ENCODE measurements at places on chromosomes 5 and 9.

- no peak for DNase-seq
These were observed 140.7 kb downstream of the BOD1 start for GRCh38 chr5:173475780-173476179.

- peak; percentile 67 for DNase-seq
These were observed at the start of gene F2R for GRCh38 chr5:76715736-76716455. F2R (plus strand) TSS chr5:76716126; CDS start chr5:76716308, 182 bp downstream.

DNA sequence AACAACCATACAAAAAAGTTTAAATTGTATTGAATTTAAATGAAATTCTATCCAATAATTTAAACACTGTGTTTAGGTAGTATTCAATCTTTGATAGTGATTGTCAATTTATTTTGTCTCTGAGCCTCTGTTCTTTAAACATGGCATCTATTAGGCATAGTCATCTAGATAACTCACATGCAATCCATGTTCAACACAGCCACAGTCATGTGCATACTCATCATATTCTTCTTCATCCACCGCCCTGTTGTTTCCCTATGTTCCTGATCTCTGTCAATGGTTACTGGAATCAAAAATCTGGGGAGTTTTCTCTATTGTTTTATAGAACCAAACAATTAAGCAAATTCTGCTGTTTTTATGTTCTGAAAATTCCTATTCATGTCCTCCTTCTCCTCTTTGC, 521.1 kb upstream of the DAB2 start:
- no peak for DNase-seq

DNA sequence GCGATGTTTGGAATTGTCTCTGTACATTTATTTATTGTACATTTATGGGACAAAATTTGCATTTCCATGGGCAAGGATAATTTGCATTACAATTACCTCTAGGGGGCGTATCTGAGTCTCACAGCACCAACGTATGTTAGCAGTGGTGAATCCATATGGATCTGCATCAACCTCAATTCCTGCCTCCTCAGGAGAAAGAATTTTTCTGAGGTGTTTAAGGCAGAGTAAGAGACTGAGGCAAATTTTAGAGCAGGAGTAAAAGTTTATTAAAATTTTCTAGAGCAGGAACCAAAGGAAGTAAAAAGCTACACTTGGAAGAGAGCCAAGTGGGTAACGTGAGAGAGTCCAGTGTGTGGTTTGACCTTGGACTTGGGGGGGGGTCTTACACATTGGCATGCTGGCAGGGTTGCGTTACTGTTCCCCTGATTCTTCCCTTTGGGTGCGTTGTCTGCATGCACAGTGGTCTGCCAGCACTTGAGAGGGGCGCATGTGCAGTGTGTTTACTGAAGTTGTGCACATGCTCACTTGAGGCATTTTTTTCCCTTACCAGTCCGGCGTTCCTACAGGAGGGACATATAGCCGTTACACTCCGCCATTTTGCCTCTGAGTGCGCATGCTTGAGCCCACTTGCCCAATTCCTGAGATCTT, 21.0 kb upstream of the RAB14 start:
- DNase-seq = peak; percentile 70

GRCh38 chr5:122984425-122984824, 52.1 kb downstream of the PPIC start:
- DNase-seq = no peak

GRCh38 chr5:125582352-125582751, 835.9 kb upstream of the ZNF608 start:
- no peak for DNase-seq

DNA sequence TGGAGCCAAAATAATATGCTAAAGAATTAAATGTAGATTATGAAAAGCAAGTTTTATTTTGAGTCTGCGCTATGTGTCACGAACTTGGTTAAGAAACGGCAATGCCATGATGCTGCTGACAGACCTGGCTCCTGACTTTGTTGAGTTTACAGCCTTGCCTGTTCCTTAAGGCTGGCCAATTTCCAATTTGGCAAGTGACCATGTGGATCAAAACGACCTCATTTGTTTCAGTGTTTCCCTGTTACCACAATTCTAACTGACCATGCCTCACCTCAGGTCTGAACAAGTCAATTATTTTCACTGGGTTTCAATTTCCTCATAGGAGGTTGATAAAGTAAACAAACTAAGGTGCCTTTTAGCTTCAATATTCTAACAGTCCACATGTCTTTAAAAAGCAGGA, 461.4 kb downstream of the ZNF608 start:
- DNase-seq = no peak

DNA sequence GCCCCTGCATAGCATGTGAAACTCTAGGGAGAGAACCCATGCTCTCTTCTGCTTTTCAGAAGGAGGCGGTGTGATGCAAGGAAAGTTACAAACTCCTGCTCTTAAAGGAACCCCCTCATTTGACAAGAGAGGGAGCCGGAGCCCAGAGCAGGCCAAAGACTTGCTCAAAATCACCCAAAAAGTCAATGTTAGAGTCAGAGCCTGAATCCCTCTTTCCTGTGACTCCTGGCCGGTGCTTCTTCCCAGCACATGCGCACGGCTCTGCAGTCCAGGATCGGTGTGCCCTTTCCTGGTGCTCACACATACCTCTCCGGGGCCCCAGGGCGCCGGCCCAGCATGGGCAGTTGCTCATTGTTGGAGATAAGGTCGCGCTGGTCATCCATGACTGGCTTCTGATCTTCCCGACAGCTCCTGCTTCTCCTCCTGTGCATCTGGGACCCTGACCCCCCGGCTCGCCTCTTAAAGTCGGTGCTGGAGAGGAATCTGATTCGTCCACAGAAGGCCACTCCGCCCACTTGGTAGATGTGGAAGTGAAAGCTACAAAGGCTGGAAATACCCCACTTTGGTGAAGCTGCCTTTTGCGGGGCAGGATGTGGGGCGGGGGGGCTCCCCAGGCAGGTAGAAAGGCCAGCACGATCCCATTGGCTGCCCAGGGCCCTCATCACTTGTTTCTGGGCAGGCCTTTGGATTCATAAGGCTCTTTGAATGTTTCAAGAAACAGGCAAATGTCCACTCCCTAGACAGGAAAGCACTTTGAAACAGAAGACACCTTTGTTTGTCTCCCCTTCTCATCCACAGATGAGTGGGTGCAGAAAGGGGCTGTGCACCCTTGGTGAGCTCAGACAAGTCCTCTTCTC, at the start of gene CD74:
Gene CD74 (minus strand): TSS at position 592 of the 857 bp plus-strand sequence. CDS start 161 bp downstream, at position 431.
- DNase-seq = peak; percentile 96

DNA sequence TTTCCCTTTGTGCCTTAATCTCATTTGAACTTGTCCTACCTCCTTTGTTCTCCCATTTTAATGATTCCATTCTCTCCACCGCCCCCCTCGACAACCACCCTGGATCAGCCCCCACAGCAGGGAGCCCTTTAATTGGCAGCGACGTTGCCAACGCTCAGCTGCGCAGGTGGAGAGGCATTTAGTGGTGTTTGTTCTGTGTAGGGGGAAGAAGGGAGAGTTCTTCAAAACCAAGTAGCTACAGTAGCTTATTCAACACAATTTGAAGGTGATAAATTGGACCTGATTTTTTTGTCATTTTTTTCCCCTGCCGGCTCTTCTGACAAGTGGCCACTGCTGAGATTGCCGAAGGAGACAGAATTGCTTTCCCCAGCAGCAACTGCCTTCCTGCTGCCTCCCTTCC, 499.1 kb downstream of the CDK5RAP2 start:
- DNase-seq = no peak

DNA sequence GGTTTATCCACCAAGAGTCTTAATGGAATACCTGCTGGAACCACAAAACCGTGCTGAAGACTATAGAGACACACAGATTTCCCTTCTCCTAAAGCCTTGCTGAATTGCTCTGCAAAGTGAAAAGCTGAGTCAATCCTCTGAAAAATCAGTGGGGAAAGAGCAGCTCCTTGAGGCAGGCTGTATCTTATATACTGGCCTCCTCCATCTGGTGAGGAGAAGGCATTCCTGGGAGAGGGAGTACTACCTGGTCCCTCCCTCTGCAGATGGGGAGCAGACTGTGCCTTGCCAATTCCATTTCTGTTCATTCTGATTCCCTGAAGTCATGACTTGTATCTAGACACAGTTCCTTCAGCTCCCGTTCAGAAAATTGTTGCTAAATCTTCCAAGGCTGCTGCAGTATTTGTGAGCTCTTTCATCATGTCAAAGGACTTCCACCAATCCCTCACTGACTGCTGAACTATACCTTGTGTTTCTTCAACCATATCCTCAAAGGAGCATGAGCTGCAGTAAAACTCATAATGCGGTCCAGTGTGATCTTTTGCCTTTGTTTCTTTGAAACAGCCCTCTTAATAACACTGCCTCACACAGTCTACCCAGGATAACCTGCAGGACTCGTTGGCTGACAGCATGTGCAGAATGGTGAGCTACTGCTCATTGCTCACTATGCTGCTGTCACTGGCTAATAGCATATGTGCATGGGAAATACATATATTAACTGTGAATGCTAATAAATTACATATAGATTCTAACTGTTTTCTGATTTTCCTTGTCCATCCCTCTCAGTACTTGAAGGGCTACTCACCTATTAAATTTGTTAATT, 84.5 kb downstream of the FOXD1 start:
- DNase-seq = no peak

DNA sequence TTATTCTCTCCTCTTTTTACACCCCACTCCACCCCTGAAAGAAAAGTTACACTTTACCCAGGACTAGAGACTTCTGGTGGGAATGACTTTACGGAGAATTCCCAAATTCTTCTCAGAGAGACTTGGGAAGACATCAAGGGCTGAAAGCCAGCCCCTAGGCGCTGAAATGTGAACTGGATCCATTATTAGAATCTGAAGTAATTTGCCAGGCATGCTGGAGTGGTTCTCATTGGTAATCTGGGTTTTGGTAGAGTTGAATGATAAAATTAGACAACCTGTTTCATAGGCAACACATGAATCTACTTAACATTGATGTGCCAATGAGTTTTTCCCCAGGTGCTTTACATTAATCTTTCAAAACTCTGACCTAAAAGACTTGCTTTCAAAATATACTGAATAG, 324.8 kb downstream of the ADAMTS6 start:
- no peak for DNase-seq

DNA sequence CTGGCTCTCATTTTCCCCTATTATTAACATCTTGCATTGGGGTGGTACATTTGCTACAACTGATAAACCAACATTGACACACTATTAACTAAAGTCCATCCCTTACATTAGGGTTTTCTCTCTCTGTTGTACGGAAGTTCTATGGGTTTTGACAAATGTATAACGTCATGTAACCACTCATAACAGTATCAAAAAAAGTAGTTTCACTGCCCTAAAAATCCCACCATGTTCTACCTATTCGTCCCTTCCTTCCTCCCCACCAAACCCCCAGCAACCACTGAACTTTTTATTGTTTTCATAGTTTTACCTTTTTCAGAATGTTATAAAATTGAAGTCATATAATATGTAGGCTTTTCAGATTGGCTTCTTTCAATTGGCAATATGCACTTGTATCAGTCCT, 40.1 kb downstream of the MLLT3 start:
- DNase-seq = no peak

GRCh38 chr5:169869066-169869465, 111.2 kb downstream of the INSYN2B start:
- DNase-seq = no peak

GRCh38 chr5:159211729-159212174, 2.4 kb upstream of the RNF145 start:
- DNase-seq = peak; percentile 61

DNA sequence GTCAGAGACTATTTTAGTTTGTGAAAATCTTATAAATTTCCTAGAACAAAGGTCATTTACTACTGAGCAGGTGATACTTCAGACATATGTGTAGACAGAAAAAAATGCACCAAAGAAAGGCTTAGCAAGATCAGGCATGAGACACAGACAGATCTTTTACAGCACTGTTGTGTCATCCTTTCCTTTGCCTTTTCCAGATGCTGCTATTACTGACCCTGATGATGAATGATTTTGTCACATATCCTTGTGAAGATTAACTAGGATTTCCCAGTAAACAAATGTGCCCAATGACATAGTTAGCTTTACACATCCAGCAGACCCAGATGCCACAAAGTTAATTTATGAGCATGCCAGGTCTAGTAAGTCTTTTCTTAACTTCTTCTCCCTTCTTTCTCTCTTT, 68.2 kb downstream of the DMRTA1 start:
- DNase-seq = no peak

GRCh38 chr9:114065304-114065703, 12.8 kb downstream of the AMBP start:
- no peak for DNase-seq

- no peak for DNase-seq
These were observed 13.7 kb downstream of the CERCAM start for GRCh38 chr9:128434340-128434739.

- peak; percentile 21 for DNase-seq
These were observed 196.6 kb downstream of the TTLL11 start for GRCh38 chr9:121896545-121896943.

DNA sequence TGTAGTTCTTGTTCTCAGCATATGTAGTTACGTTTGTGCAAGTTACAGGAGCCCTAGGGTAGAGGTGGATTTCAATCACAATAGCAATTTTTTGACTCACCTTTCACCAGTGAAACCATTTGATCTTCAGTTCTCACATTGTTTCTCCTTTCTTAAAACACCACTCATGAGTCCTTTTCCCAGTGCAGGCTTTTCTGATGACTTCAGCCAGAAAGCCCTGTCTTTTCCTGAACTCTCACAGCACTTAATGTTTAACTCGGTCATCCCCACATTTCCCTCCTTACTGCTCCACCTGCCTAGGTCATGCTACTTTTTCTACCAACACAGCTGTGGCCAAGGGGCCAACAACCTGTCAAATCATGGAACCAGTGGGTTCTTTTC, 37.9 kb downstream of the ARHGEF28 start:
- DNase-seq = no peak

- no peak for DNase-seq
These were observed 35.6 kb upstream of the ATP6V1G1 start for GRCh38 chr9:114551750-114552685.
